ENCODE measurements at places on chromosomes 16 and 17.
A peak's percentile ranks its signal among the peaks of the same experiment; 100 is the strongest.

DNA sequence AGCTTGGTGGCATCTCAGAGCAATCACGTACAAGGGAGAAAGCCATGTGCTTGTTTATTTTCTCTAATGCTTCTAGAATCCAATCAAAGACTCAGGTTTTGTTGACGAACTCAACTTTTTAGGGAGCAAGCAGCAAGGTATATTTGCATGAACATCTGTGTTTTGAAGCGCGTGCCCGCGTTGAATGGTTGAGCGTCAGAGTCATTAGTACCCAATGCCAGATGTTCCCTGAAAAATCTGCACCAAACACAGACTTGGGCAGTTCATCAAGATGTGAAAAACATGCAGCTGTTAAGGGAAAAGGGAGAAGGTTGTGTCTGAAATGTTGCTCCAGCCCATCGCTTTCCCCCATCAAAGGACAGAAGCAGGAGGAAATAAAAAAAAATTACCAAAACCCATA, 170.4 kb downstream of the SNX29 start:
- no peak for DNase-seq

- DNase-seq, result no peak
Measured at GRCh38 chr17:48819466-48819865, 2.4 kb upstream of the TTLL6 start.

DNA sequence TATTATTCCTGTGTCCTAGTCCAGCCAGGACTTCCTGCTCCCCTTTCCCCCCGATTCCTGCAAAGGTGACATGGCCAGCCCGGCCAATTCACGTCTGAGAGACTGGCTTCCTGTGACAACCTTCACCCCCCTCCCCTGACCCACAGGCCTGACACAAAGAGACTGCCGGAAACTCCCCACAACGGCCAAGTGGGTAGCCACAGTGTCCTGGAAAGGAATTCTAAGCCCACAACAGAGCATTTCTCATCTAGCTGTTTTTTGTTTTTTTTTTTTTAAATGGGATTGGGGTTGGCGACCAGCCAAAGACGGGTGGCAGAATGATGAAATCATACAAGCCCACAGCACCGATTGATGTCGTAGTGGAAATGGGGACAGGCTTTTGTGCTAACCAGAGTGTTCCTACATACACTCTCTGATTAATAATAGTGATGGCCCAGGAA, 2.8 kb upstream of the XAF1 start:
- no peak for DNase-seq

GRCh38 chr17:4934173-4934979, 2.3 kb downstream of the GP1BA start:
- DNase-seq, result no peak

- DNase-seq, result no peak
Measured at GRCh38 chr17:78226759-78227454, 4.5 kb upstream of the TMEM235 start.

DNA sequence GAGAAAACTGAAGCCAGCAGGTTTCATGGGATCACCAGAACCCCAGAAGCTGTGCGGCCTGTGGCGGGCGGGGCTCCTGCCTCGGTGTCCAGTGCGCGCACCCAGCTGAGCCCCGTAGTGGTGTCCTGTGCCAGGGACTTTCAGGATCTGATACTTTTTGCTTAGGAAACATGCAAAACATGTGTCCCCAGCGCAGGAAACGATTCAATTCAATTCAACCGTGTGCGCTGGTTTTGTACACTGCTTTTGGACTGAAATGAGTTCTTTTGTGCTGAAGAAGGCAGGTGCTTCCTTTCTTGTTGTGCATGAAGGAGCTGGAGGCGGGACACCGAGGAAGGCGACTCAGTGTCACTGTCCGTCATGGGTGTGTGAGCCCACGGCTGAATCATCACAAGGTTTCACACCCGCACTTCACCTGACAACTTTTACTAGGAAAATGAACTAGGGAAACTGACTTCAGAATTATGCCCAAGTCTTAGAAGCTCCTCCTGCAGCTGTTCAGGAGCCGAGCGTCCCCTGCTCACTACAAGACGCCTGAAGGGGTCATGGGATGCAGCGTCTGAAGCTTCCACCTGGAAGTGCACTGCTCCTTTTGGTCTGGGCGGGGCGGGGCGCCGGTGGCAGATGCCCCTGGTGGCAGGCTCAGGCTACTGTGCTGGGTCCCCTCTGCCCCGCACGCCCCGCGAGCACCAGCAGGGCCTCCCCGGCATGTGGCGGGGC, 31.4 kb upstream of the ZNF750 start:
- DNase-seq, result no peak

DNA sequence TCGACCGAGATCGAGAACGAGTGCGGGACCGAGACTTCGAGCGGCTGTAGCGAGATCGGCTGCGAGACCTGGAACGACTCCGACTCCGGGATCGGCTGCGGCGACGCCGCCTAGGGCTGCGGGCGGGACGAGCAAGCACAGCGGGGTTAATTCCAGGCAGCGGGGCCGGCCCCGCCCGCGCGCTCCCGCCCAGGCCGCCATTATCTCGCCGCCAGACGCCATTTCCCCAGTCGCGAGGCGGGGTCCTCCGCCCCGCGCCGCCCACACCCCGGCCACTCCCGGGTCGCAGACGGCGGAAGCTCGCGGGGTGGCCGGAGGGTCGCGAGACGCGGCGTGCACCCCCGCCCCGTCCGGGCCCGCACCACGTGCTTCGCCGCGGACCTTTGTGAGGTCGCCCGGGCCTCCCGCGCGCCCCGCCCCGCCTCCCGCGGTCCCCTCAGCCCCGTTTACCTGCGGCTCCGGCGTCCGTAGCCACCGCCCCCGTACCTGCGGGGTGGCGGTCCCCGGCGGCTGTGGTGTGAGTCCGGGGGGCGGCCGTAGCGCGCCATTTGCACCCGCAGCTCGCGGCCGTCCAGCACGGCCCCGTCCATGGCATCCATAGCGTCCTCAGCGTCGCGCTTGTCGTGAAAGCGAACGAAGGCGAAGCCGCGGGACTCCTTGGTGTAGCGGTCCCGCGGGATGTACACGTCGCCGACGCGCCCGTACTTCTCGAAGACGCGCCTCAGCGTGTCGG, 616 bp downstream of the SRSF2 start:
- no peak for DNase-seq

DNA sequence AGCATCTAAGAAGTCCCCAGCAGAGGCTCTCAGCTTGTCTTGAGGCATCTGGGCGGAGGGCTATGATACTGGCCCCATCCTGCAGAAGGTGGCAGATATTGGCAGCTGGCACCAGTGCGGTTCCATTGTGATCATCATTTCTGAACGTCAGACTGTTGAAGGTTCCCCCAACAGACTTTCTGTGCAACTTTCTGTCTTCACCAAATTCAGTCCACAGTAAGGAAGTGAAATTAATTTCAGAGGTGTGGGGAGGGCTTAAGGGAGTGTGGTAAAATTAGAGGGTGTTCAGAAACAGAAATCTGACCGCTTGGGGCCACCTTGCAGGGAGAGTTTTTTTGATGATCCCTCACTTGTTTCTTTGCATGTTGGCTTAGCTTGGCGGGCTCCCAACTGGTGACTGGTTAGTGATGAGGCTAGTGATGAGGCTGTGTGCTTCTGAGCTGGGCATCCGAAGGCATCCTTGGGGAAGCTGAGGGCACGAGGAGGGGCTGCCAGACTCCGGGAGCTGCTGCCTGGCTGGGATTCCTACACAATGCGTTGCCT, at the start of gene CIITA:
TSS of gene CIITA (plus strand) at position 404 of the 543 bp plus-strand sequence. CDS start at position 533, 129 bp downstream.
- DNase-seq, result no peak

- no peak for DNase-seq
Measured at GRCh38 chr16:54072237-54072636, 214.3 kb downstream of the IRX3 start.

- DNase-seq, result no peak
Measured at GRCh38 chr17:17380145-17380925, 77.2 kb downstream of the NT5M start.

DNA sequence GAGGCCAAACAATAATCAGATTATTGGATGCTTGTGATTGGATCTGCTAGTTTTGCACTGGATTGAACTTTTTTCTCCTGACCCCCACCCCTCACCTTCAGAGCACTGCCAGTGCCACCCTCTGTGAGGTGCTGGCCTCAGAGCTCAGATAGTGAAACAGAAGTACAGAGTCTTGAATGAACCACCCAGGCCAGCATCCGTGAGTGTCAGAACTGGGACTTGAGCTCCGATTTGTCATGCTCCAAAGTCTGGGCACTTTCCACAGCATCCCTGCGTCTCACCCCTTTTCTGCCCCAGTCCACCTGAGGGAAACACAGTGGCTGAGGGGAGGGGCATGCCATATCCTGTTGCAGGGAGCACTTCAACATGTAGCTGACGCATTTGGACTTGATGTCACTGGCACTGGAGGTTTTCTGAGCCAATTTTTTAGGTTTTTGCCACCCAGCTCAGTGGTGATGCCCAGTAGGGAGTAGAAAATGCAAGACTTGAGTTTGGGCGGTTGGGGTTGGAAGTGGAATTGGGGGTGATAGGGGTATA, 47.3 kb downstream of the SMPD3 start:
- no peak for DNase-seq

DNA sequence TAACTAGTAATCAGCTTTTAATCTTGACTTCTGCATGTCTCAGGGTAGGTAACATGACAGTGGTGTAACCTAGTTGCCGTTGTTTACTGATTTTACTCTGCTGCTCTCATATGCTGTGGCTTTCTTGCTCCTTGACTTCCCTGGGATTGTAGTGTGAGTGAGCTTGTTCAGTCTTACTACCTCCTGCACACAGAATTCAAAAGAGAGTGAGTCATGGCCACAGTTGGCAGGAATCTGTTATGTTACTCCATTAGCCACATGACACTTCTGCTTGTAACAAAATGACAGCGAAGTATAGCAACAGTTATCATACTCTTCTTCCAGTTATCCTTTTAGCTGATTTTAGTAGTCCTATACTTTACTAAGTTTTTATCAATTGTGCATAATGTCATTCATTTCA, 18.8 kb downstream of the TNRC6A start:
- peak; percentile 30 for DNase-seq

DNA sequence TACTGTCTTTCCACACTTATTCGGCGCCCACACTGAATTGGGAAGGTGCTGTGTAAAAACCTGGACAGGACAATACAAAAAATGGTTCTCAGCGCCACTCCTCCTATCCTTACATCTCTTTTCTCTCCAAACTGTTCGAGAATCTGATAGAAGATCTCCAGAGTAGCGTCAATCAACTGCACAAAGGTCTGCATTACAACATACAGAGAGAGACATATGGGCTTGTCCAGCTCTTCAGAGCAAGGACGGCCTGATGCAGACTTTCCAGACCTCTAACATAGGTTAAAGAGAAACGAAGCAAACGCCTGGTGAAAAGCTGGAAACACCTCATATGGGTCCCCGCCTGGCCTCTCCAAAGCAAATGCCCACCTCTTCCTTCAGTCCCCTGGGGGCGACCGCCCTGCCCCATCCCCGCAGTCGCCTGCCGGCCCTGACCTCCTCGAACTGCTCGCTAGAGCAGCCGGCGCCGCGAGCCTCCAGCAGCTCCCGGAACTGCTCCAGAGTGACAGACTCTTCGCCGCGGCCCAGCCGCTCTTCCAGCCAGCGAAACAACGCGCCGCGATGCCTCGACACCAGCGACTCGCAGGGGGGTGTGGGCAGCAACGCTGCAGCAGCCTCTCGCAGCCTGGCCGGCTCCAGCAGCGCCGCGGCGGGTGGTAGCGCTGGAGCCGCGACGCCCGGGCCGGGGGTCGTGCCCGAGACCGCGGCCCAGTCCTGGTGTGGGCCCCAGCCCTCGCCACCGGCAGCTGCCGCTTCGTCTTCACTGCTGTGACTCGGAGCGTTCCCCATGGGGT, 526 bp downstream of the ZZEF1 start:
- no peak for DNase-seq

GRCh38 chr16:55502801-55503366, 6.0 kb upstream of the LPCAT2 start:
- peak; percentile 82 for DNase-seq

- no peak for DNase-seq
Measured at GRCh38 chr16:81646561-81646960, 132.5 kb upstream of the PLCG2 start.

GRCh38 chr17:44829523-44830358, at the start of gene GJC1:
Gene GJC1, minus strand, starts transcription at chr17:44830287. Its CDS starts 24,470 bp downstream, at chr17:44805817.
- DNase-seq, result no peak

DNA sequence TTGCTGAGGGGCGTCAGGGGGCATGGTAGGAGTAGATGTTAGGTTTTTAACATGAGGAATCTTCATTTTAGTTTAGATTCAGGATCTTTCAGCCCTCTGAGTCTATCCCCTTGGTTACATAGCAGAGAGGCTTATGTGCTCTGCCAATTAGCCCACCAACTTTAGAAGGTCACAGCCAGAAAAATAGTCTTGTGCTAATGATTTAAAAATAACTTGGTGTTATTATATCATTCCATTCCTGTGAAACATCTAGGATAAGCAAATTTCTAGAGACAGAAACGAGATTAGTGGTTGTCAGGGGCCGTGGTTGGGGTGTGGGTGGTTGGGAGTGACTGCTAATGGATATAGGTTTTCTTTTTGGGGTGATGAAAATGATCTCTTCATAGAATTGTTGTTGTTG, 183.7 kb downstream of the SNX29 start:
- no peak for DNase-seq

DNA sequence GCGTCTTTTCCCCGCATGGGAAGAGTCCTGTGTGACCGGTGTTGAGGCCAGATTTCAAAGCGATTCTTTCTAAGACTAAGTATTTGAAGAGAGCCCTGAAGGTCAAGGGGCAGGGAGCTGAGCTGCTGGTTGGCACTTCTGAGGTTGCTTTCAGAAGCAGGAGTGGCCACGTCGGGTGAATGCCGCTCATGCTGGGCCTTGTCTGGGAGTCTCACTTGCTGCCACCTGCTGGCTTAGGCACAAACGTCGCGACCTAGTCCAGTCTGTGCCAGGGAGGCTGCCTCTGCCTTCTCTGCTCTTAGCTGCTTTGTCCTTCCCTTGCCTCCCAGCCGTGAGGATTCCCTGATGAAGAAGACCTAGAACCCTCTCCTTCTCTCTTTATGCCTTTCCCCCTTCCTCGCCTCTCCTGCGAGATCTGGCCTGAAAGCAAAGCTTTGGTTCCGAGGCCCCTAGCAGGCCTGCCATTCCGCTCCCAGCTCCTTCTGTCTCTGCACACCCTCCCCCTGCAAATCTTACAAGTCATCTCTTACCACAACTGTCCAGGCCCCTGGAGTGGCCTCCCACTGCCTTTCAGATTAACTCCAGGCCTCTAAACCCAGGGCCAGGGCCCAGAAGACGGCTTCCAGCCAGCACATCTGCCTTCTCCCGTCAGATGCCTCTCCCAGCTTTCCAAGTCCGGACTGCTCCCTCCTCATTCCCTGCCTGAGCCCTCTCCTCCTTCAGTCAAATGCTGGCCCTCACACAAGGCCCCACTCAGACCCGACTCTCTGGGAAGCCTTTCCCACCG, 11.4 kb downstream of the CTNS start:
- DNase-seq, result no peak

- DNase-seq, result no peak
Measured at GRCh38 chr17:27958708-27959381, 65.7 kb upstream of the LYRM9 start.

DNA sequence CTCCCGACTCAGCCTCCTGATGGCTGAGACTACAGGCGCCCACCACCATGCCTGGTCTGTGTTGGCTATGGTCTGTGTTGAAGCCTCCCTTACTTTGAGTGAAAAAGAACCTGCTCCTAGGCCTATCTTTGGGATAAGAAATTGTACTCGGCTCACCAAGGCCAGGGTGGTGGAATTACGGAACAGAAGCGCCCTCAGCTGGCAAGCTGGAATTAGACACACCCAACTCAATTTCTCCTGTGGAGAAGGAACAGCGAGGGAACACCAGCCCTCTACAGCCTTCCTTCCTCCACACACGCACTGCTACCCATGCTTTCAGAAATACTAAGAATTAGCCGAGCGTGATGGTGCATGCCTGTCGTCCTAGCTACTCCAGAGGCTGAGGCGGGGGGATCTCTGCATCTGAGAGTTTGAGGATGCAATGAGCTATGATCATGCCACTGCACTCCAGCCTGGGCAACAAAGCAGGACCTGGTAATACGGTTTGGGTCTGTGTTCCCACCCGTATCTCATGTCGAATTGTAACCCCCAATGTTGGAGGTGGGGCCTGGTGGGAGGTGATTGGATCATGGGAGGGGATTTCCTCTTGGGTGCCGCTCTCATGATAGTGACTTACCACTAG, 40.1 kb upstream of the RBBP6 start:
- no peak for DNase-seq
